ENCODE measurements at places on chromosomes 2 and 18. TPM values are rescaled to one million over a fixed set of nuclear protein-coding genes. Genes with fewer than 3 reads are reported as not detected.

The DYSF gene
- total RNA-seq, result 21.8 TPM

The RAD51AP2 gene
- not detected for total RNA-seq

The DSG2 gene
- 10.8 TPM for total RNA-seq

The LYPD1 gene
- 1.2 TPM for total RNA-seq

The MROH2A gene
- not detected for total RNA-seq

The PLGLB1 gene
- total RNA-seq, result 8.9 TPM

The PFN4 gene
- 1.5 TPM for total RNA-seq

The SLC14A1 gene
- total RNA-seq, result 5.5 TPM

The CHRNA1 gene
- total RNA-seq, result 0.31 TPM

The EVX2 gene
- total RNA-seq, result not detected

The SCYGR4 gene
- total RNA-seq, result not detected

The ADAM23 gene
- 9.4 TPM for total RNA-seq

The GAL3ST2 gene
- not detected for total RNA-seq

The MYOM1 gene
- 19.9 TPM for total RNA-seq

The CHRNG gene
- total RNA-seq, result not detected

The SERPINB4 gene
- total RNA-seq, result not detected

The RFTN2 gene
- total RNA-seq, result 47.7 TPM

The ZNF396 gene
- 4.1 TPM for total RNA-seq

The EPG5 gene
- 40.3 TPM for total RNA-seq

The TRMT61B gene
- 14.0 TPM for total RNA-seq

The HOXD3 gene
- total RNA-seq, result 9.8 TPM

The AGBL5 gene
- 16.3 TPM for total RNA-seq

The BCL11A gene
- total RNA-seq, result 1.6 TPM

The DSEL gene
- total RNA-seq, result 9.9 TPM

The PARD6G gene
- 11.2 TPM for total RNA-seq

The SERPINB5 gene
- not detected for total RNA-seq
